ENCODE measurements at places on chromosomes 5 and 9.

DNA sequence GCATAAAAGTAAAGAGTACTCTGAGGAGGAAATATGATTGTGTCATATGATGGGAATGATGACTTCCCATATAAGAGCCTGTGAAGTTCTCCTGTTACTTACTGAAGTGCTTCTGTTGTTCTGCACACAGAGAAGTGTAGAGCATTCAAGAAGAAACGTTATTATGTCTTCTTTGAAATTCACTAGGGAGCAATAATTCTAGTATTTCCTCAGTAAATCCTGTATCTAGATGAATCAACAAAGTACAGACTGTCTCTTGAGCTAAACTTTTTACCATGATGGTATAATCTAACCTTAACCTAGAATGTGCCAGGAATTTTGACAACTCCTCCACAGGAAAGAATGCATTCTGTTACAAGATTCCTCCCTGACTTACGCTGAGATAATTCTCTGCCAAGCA lies 18.9 kb upstream of the GHR start:
- DNase-seq = no peak

- no peak for DNase-seq
These were observed 403 bp downstream of the NINJ1 start for GRCh38 chr9:93133681-93134014.

DNA sequence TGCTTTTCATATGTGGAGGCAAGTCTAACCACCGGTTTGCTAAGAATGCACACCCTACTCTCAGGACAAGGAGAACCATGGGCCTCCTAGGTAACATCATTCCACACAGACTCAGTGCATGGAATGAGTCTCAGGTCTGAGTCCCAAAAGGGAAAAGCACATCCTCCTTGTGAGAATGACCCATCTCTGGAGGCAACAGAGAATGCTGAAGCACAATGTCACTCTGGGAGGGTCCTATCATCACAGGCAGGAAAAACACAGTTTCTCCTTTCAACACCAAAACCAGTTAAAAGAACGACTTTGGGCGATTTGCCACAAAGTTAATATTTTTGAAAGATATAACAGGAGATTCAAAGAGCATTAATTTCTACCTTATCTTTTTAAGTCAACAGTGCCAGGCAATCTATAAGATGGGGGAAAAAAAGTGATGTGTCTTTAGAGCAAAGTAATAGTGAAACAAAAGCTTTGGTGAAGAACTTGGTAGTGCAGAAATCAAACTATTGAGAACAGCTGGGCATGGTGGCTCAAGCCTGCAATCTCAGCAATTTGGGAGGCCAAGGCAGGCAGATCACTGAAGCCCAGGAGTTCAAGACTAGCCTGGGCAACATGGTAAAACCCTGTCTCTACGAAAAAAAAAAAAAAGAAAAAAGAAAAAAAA lies 97.3 kb downstream of the OXCT1 start:
- no peak for DNase-seq

GRCh38 chr9:22068369-22068768 lies 59.3 kb upstream of the CDKN2B start:
- DNase-seq = no peak

GRCh38 chr5:43044181-43044914 lies 4.2 kb upstream of the ANXA2R start:
- no peak for DNase-seq

- DNase-seq = no peak
These were observed 14.8 kb downstream of the SLC44A1 start for GRCh38 chr9:105259274-105259673.

DNA sequence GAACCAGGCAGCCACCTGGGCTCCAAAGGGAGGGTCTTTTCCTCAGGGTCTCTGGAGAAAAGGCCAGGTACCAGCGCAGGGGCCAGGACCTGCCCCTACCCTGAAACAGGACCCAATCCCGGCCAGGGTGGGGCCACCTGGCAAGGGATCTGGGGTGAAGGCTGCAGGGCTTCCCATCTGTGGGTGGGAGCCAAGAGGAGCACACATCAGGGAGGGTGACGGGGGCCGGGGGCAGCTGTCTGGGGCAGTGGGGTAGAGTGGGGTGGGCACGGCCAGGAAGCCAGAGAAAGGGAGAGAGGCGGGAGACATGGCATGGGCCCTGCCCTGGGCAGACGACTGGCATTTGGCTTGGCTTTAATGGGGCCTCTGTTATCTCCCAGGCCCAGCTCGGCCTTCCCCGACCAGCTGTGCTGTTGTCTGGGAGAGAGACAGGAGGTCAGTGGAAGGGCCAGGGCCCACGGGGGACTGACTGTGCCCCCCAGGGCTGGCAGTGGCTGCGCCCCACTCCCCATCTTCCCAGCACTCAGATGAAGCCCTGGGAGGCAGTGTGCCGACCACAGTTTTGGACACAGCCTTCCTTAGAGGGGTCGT lies 57.2 kb upstream of the RNF130 start:
- no peak for DNase-seq

- DNase-seq = no peak
These were observed 14.4 kb upstream of the MRNIP start for GRCh38 chr5:179872828-179873575.

DNA sequence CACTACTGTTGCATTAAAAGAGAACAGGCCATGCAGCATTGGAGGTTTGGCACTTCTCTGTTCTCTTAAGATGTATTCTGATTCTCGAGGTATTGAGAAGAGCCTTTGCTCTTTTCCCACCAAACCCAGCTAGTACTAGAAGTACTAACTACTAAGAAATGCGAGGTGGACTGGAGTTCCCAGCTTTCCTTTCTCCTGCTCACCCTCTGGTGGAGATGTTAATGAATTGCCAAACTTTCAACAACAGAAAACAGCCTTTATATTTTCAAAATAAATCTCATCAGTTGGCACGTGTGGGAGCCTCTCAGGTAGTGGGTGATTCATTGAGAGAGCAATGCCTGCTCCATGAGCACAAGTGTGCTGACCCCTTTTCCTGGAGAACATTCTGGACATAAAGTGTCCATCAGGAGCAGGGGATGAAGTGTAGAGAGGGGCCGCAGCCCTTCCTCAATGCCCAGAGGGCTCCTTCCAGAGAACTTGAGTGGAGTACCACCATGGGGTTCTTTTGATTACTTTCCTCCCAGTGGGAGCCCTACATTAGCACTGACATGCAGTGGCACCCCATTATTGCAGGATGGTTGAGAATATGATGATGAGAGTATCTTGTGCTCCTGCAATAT lies 45.7 kb downstream of the TMEM174 start:
- DNase-seq = no peak

- no peak for DNase-seq
These were observed 1.3 kb downstream of the NOTCH1 start for GRCh38 chr9:136544548-136544963.

DNA sequence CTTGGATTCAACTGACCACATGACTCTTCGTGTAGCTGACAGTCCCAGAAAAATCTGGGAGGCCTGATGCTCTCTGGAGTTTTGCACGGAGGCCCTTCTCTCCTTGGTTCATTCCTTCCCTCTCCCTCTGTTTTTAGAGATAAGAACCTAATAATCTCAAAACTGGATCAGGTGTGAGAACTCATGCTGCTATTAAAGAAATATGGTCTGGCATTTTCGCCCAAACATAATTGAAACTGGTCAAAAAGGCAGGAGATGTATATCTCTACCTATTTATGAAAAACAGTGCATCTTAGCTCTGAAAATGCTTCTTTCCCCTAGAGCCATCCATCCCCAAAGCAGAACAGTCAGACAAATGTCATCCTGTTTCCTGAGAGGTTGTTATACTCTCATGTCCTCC lies 397.5 kb downstream of the PRELID2 start:
- no peak for DNase-seq

GRCh38 chr5:136046246-136046645 lies 17.5 kb downstream of the TGFBI start:
- DNase-seq = no peak

DNA sequence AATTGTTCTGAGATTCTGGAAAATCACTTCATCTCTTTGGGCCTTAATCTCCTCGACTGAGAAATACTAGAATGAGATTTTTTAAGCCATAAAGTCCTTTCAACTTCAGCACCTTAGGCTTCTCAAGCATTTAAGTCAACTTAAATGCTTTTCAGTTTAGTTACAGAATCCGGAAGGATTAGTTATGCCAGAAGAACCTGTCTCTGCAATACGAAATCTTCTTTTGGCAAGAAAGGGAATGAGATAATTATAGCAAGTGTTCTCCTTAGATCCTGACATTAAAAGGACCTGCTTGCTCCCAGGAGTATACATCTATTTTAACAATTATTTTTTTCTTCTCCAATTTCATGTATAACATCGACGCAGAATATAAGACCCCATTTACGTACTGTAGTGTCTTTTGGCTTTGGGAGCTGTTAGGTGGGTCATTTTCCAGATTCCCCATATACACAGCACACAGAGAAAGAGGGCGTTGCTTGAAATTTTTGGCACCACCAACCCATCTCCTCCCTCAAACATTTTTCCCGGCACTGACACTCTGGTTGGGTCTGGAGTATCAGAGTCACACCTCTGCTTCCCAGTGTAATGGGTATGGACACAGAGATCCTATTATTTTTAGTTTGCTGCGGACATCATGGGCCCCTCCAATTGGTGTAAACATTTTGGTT lies 43.6 kb upstream of the CLINT1 start:
- DNase-seq = no peak

- DNase-seq = no peak
These were observed 18.3 kb upstream of the MUSK start for GRCh38 chr9:110650261-110650660.

- DNase-seq = no peak
These were observed 1.1 kb upstream of the ELL2 start for GRCh38 chr5:95962785-95963184.

DNA sequence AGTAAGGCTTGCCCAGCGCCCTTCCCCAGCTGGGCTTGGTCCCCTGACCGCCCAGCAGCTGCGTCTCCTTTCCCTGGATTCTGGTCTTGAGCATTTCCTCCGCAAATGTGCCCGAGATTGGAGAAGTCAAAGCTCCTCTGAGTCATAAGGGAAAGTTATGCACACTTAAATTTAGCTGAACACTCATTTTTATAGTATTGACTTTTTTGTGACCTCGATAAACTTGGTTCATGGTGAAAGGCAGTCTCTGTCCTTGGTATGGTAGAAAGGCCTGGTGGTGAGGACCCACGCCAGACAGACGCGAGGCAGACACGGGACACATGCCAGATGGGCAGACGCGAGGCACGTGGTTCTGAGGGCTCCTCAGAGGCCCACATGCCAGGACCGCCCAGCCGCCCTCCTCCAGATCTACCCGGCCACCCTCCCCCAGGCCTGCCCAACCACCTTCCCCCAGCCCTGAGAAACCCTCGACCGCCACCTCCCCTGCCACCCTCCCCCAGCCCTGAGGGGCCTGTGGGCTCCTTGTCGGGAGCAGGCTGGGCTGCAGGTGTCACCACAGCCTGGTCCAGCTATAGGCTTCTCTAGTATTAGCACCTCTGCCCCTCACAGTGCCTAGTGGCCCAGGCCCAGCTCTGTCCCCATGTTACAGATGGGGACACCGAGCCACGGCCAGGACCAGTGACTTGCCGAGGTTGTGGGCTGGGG lies 60.9 kb upstream of the CACNA1B start:
- no peak for DNase-seq

DNA sequence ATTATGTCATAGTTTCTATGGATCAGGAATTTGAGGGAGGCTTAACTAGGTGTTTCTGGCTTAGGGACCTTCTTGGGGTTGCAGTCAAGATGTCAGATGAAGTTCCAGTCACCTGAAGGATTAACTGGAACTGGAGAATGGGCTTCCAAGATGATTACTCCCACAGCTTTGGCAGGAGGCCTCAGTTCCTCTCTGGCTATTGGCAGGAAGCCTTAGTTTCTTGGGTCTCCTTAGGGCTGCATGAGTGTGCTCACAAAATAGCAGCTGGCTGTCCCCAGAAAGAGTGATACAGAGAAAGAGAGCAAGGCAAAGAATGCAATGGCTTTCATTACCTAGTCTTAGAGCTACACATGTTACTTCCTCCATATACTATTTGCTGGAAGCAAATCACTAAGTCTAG lies 138.1 kb upstream of the TLE4 start:
- DNase-seq = no peak

DNA sequence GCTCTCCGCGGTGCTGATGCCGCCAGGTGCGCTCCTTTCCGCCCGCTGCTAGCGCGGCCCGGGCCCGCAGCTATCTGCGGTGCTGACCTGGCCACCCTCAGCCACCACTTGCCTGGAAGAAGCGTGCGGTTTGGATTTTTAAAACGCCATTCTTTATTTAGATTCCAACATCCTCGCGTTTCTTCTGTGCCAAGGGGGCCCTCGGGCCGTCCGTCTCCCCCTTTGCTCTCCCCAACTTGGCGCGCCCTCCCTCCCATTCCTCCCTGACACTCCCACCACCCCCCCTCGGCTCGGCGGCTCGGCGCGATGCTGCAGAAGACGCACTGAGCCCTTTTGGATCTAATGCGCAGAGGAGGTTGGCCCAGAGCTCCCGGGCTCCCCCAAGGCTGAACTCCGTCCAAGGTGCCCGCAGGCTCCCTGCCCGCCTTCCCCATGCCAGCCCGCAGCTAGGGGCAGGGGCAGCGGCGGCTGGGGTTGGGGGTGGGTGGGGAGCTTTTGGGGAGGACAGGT lies at the start of gene BARHL1:
Gene BARHL1 (plus strand): TSS at position 331 of the 510 bp plus-strand sequence. CDS start 192 bp downstream, outside the sequence.
- DNase-seq = no peak

- DNase-seq = no peak
These were observed 265.2 kb downstream of the ADAMTSL1 start for GRCh38 chr9:18739127-18739526.

- no peak for DNase-seq
These were observed 63.3 kb upstream of the RUSC2 start for GRCh38 chr9:35426627-35427026.

DNA sequence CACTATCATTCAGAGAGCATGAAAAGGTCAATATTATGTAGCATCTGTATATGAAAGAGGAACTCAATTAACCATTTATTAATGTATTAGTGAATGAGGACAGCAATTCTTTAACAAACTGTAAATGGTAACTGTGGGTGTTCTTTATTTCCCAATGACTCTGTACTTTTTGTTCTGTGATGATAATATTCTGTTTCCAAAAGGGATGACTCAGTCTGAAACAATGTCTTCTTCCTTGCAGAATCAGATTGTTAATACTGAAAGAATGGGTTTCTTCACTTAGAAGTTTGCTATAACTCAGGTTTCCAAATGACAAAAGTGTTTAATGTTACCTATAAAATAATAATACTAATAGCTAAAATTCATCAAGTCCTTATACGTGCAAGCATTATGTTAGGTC lies 1518.7 kb upstream of the WWC1 start:
- peak; percentile 12 for DNase-seq

DNA sequence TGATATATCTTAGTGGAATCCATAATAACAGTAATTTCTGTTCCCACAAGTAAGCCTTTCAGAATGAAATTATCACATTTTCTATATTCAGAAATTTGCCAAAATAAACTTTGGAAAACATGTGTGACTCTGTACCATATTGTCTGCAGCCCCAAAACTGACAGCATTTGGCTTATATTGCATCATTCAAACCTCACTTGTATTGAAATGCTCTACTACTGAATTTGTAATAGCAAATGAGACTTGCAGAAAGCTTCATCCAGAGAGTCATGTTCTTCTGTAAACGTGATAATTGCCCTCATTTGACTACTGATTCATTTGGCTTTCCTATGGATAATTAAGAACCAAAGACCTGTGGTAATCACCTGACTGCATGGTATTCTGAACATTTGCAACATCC lies 1249.5 kb upstream of the CDH18 start:
- DNase-seq = no peak

All from kidney epithelial cell (primary cell).